CMK (cell line): ENCODE measurements at places on chromosomes 16 and 17.

- no peak for DNase-seq
Observed at GRCh38 chr17:35147375-35147905, at the start of gene UNC45B. UNC45B (plus strand) TSS chr17:35147817; CDS start chr17:35148264, 447 bp downstream.

GRCh38 chr16:78942625-78943245 lies 657.8 kb downstream of the MAF start:
- no peak for DNase-seq

DNA sequence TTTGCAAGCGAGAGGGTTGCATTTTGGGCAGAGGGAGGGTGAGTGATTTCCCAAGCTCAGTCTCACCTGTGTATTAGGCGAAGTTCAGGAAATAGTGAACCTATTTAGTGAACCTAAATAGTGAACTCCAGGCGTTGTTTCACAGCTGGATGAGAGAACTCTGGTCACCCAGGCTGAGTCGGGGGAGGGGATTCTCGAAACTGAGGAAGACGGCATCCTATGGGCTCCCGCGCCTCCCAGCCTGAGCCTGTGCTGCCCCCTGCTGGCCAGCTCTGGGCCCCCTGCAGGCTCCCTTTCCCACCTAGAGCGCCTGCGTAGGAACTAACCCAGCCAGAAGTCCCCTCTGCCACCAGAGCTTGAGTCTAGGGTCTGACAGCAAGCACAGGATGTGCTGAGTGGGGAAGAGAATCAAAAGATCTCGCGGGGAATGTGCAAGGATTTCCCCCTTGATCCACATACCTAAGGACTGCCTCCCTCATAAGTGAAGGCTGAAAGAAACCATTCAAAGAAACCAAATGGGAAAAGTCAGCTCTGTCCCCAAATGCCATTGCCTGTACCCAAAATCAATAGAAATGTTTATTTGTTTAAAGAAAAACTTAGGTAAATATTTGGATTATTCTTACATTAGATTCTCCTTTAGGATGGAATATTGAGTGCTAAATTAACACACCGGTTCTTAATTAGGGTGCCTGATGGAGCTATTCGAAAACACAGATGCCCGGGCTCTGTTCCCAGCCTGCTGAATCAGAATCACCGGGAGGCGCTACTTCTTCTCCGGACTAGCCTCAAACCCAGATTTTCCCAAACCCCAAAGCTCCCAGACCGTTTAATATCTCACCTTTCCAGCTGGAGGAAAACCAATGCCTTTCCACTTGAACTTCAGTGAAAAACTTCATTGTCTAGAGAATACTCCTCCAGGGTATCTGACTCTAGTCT lies 14.8 kb upstream of the MARVELD3 start:
- peak; percentile 38 for DNase-seq

GRCh38 chr17:66397486-66397885 lies 95.1 kb downstream of the PRKCA start:
- DNase-seq, result no peak

- no peak for DNase-seq
Observed at GRCh38 chr17:17876959-17877528, 40.3 kb upstream of the SREBF1 start.

DNA sequence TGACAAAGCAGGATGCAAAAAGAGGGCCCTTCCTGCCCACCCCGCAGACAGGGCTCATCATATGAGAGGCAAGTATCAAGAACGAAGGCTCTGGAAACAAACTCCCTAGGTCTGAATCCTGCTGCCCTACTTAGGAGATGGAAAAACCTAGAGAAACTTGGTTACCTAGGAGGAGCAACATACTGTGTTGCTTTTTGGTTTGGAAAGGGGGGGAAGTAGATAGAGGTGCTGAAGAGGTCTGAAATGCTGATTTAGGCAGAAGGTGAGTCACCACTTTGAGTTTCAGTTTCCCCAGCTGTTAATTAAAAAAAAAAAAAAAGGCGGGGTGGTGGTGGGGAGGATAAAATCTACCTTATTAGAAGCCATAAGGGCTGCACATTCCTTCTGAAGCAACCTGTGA lies 1.5 kb downstream of the N4BP1 start:
- DNase-seq, result no peak

- DNase-seq, result no peak
Observed at GRCh38 chr17:63439687-63440086, 6.4 kb downstream of the CYB561 start.

DNA sequence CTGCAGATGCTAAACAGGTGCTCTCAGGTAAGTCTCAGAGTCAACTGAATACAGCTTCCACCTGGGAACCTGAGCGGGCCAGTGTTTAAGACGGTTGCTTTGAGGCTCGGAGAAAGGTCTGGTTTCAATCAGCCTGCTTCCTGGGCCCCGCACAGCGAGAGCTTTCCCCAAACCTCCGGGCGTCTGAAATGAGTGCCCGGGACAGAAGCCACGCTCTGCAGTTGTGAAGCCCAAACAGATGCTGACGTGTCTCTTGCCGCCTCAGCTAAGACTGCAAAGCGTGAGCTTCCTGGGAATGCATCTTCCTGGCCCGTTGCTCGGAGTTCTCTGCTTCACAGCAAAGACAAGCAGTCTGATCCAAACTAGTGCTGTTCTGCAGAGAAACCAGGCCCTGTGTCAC lies 36.7 kb downstream of the PLXDC1 start:
- DNase-seq, result no peak

- DNase-seq, result no peak
Observed at GRCh38 chr17:62689441-62690167, 62.1 kb downstream of the MRC2 start.

- DNase-seq, result no peak
Observed at GRCh38 chr17:43652124-43652480, 9.6 kb downstream of the MEOX1 start.
